CD4-positive, CD25-positive, alpha-beta regulatory T cell (primary cell): ENCODE measurements at places on chromosomes 3 and 15. TPM values are rescaled to one million over a fixed set of nuclear protein-coding genes. Genes with fewer than 3 reads are reported as not detected.

GRCh38 chr15:76337059-76337695, 604 bp downstream of the ISL2 start:
- DNase-seq: peak; percentile 38

GRCh38 chr3:183193762-183194689, 31.5 kb upstream of the LAMP3 start:
- no peak for DNase-seq

GRCh38 chr15:36401586-36401966, 177.8 kb upstream of the CDIN1 start:
- DNase-seq: no peak

DNA sequence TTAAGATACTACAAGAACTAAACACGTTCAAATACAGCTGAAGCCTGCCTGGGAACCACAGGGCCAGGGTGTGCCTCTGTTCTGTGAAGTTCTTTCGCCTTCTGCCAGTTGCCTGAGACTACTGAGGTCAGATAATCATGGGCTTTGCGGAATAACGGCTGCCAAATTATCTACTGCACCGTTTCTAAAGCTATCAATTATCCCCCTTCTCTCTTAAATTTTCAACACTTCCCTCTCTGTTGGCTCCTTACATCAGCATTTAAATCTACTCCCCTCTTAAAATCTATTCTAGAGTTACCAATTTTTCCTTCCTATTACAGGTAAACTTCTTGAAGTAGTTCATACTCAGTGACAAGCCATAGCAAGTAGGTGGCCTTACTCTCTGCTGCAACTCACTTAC, 6.2 kb upstream of the NEO1 start:
- DNase-seq: no peak

DNA sequence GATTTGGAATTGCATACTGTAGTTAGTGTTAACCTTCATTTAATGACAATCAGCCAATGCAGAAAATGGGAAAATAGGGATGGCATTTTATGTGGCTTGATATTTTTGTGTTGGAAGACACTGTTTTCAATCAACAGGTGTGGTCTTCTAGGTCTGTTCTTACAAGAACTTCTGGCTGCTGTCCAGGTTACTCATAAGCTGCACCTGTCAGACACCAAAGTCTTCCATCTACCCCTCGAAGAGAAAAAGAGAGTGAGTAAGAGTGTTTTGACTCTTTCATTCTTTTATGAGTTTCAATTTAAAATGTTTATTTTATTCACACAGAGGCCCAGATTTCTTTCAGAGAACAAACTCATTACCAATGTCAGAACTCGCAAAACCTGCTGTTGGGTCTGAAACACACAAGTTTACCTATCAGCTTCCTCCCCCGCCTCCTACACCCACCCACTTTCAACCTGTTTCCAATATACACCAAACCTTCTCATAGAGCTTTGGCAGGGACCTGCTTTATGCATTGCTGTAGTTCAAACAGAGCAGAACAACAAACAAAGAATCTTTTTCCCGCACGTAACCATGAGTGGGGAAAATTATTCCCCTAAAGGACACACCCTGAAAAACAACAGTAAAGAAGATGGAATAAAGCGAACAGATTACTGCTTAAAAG, 767.7 kb upstream of the ALCAM start:
- DNase-seq: no peak

DNA sequence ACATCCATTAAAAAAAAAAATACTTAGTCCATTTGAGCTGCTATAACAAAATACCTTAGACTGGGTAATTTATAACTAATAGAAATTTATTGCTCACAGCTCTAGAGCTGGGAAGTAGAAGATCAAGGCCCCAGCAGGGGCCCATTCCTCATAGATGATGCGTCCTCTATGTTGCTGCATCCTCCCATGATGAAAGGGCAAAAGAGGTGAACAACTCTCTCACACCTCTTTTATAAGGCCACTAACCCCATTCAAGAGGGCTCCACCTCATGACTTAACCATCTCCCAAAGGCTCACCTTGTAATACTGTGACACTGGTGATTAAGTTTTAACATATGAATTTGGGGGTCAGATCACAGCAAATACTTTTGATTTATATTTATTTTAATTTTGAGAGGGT, 3.0 kb upstream of the TLNRD1 start:
- no peak for DNase-seq

GRCh38 chr3:4634894-4635293, 141.7 kb downstream of the ITPR1 start:
- DNase-seq: no peak

- no peak for DNase-seq
Measured at GRCh38 chr15:73712107-73712506, 27.9 kb downstream of the CD276 start.

DNA sequence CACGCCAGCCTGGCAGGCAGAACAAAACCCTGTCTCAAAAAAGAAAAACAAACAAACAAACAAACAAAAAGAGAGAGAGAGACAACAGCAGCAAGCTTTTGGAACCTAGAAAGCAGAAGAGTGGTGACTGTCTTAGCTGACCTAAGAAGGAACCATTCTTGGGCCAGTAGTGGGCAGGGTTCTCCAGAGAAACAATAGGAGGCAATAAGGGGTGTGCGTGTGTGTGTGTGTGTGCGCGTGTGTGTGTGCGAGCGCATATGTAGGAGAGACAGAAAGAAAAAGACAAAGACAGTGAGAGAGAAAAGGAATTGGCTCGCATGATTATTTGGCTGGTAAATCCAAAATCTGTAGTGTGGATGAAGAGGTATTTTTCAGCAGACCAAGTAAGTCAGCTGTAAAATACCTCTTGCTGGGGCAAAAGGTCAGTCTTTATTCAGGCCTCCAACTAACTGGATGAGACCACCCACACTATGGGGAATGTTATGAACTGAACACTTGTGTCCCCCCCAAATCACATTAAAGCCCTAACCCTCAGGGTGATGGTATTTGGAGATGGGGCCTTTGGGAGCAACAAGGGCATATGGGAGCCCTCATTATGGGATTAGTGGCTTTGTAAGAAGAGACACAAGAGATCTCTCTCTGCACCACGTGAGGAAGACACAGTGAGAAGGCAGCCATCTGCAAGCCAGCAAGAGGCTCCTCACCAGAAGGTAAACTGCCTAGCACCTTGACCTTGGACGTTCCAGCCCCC, 15.1 kb upstream of the BLM start:
- DNase-seq: no peak

DNA sequence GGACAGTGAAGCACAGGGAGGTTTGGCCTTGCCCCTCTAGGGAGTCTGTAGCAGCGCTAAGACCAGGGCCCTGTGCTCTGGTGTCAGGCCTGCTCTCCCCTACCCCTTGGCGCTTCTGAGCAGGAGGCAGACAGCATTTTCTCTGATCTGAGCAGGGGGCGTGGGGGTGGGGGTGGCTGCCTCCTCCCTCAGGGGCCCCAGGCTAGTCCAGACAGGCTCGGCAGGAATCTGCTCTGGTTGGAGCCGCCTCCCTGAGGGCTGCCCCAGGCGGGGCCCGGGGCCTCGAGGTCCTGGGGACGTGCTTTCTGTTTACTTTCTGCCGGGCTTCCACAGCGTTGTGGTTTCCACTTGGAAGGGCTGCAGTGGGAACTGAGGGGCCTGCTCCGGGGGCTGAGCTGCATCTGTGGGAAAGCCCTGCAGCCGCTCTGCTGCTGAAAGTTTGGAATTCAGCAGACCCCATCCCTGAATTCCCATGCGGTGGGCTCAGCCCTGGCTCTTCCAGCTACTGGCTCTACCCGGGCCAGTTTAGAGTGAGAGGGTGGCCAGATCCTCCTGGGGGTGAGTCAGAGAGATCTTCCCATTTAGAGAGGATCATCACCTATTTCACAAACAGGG, 105.4 kb downstream of the LINGO1 start:
- no peak for DNase-seq

- no peak for DNase-seq
Measured at GRCh38 chr3:178754852-178755510, 218.7 kb downstream of the KCNMB2 start.

GRCh38 chr3:11381563-11381962, 109.4 kb downstream of the ATG7 start:
- no peak for DNase-seq

DNA sequence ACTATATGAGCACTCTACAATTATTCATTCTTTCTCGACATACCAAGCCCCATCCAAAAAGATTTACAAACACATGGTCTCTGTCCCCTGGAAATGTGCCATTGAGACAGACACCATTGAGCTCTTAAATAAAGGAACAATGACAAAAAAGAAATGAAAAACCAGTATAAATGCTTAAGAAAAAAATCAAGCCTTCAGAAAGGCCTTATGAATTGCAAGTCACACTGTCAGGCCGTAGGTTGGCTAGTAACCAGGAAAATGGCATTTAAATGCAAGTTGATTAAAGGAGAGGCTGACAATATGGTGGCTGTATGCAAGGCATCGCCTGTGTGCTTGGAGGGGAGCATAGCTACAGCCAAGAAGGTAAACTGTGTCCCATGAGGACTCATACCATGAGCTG, 49.7 kb downstream of the SRGAP3 start:
- DNase-seq: no peak

DNA sequence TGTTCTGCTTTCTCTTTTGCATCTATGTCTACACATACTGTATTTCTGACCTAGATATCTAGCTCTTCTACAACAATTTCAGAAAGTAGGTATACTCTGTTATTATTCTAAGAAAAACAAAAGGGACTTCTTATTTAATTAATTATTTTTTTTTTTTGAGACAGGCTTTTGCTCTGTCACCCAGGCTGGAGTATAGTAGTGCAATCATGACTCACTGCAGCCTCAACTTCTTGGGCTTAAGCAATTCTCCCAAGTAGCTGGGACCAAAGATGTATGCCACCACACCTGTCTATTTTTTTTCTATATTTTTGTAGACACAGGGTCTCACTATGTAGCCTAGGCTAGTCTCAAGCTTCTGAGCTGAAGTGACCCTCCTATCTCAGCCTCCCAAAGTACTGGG, 130.6 kb downstream of the MBNL1 start:
- no peak for DNase-seq

DNA sequence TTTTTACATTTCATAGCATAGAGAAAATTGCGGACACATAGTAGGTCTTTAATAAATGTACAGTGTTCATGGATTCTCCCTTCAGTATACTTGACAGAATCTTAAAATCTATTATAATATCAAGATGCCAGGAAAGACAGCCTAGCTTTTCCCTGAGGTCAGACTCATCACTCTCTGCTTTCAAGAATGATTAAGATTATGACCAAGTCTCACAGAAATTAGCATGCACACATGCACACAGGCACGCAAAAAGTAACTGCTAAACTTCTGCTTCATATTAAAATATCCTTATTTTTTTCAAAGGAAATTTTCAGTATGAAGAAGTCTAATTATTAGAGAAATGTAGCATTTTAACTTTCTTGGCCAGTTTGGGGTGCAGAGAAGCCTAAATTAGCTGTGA, 493.8 kb upstream of the NECTIN3 start:
- no peak for DNase-seq

GRCh38 chr3:14451844-14452739, 49.7 kb downstream of the SLC6A6 start:
- no peak for DNase-seq

DNA sequence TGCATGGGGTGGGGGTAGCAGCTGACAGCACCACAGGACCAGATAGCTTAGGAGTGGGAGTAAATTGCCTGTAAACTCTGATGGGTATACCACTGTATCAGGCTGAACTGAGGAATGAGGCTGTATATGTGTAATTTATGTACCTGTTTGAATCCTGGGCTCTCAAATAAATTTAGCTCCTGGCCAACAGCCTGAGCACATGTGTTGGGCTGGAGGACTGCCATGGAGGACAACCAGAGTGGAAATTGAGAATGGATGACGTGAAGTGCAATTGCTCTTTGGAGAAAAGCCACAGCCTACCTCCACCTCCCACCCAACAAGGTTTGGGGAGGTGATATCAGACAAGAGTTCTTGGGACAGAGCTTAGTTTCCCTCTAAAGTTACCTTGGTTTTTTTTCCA, 328.6 kb upstream of the PROK2 start:
- no peak for DNase-seq

- no peak for DNase-seq
Measured at GRCh38 chr3:190619761-190620160, 105.9 kb downstream of the IL1RAP start.

DNA sequence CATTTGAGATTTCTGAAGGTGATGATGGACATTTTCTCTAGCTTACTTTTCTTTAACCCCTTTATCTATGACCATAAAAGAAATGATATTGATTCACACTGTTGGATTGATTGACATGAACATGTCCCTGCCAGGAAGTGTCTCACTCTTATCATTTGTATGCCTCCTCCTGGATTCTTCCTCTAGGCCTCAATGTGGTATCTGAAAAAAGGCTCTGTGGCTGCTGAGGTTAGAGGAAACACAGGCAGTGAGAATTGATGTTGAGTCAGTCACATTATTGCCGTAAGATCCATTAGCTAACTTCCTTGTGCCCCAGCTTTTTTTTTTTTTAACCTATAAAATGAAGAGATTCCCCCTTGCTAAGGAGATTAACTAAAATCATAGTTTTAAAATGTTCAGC, 8.0 kb upstream of the THRB start:
- DNase-seq: no peak

GRCh38 chr15:57703387-57703786, 3.1 kb upstream of the POLR2M start:
- peak; percentile 56 for DNase-seq

- DNase-seq: no peak
Measured at GRCh38 chr3:62260655-62261054, 112.7 kb downstream of the FEZF2 start.

DNA sequence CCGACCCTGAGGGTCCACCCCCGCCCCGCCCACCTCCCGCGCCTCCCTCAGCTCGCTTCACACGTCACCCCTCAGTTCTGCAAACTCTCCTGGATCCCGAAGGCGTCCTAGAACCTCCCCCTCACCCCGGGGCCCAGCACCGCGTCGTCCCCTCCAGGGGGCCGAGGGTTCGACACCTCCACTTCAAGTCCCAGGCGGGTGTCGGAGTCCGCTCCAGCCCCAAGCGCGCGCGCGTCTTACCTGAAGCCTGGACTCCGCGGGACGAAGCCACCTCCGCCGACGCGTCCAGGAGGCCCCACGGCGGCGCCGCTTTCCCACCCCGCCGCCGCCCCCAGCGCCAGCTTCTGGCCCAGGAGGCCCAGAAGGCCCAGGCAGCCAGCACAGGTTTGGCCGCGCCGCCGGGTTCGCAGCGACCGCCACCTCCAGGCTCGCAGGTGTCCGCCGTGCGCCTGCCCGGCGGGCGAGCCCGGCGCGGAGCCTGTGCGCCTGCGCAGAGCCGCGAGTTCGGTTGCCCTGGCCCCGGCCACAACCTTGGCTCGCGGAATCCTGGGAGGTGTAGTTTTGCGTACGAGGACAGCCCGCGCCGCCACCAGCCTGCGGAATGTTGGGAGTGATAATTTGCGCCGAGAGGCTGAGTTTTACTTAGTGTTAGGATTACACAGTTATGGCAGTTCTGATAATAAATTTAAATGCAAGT, at the start of gene POMGNT2:
TSS of gene POMGNT2 (minus strand) at position 484 of the 697 bp plus-strand sequence. CDS start 24,648 bp downstream, outside the sequence.
- DNase-seq: peak; percentile 84

POTEB3 gene
- total RNA-seq: not detected

ZPLD1 gene
- not detected for total RNA-seq

DISP2 gene
- 0.22 TPM for total RNA-seq

CACNA2D3 gene
- not detected for total RNA-seq

ADAMTS9 gene
- total RNA-seq: 0.12 TPM

MAGI1 gene
- 0.44 TPM for total RNA-seq

HTR3D gene
- total RNA-seq: not detected

GOLGA8M gene
- total RNA-seq: 1.1 TPM

TRPC1 gene
- 1.6 TPM for total RNA-seq

LDHAL6B gene
- total RNA-seq: not detected

SLC6A1 gene
- total RNA-seq: not detected

ADCY5 gene
- not detected for total RNA-seq
